RKO (cell line): ENCODE measurements at places on chromosomes 7 and 10.
A peak's percentile ranks its signal among the peaks of the same experiment; 100 is the strongest.

DNA sequence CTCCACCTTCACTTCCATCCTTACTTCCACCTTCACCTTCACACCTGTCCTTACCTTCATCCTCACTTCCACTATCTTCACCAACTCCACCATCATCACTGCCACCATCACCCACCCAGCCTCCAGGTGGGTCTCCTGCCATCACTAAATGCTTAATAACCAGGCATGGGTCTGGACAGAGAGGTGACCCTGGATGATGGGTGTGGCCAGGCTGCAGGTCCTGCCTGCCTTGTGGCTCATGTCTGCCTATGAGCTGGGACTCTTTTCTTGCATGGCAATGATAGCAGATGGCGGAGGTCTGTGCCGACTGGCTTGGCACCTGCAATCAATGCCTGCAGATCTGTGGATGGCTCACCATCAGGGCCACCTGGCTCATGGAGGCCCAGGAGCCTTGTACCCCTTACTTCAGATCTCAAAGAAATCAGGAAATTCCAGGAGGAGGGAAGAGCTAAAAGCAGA, 60.1 kb upstream of the ELN start:
- no peak for DNase-seq

- DNase-seq: no peak
These were observed 345.5 kb downstream of the DNAJB6 start for GRCh38 chr7:157682064-157682945.

DNA sequence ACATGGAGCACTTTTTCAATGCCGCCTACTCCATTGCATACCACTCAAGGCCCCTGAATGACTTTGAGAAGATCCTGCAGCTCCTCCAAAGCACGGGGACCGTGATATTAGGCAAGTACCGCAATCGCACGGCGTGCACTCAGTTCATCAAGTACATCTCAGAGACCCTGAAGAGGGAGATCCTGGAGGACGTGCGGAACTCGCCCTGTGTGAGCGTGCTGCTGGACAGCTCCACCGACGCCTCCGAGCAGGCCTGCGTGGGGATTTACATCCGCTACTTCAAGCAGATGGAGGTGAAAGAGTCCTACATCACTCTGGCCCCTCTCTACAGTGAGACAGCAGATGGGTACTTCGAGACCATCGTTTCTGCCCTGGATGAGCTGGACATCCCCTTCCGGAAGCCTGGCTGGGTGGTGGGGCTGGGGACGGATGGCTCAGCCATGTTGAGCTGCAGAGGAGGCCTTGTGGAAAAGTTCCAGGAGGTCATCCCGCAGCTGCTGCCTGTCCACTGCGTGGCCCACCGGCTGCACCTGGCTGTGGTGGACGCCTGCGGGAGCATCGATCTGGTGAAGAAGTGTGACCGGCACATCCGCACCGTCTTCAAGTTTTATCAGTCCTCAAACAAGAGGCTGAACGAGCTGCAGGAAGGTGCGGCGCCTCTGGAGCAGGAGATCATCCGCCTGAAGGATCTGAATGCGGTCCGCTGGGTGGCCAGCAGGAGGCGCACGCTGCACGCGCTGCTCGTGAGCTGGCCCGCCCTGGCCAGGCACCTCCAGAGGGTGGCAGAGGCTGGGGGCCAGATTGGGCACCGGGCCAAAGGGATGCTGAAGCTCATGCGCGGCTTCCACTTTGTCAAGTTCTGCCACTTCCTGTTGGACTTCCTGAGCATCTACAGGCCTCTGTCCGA, 12.7 kb upstream of the ATP6V0E2 start:
- DNase-seq: no peak

DNA sequence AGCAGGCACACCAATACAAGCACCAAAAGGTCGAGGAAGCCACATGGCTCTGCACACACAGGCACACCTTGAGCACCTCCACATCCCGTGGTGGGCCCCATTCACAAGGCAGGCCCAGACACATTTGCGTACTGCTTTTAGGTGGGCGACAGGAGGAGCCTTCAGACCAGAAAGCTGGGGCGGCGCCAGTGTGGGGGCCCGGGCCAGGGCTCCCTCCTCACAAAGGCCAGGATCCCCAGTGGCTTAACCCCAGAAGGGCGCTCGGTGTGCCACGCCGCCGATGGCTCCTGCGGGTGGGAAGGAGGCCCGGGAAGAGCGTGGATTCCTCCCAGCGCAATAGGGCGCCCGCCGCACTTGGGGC, 2.8 kb upstream of the SMARCD3 start:
- DNase-seq: peak; percentile 56
